ENCODE measurements at places on chromosomes 16 and 17.

DNA sequence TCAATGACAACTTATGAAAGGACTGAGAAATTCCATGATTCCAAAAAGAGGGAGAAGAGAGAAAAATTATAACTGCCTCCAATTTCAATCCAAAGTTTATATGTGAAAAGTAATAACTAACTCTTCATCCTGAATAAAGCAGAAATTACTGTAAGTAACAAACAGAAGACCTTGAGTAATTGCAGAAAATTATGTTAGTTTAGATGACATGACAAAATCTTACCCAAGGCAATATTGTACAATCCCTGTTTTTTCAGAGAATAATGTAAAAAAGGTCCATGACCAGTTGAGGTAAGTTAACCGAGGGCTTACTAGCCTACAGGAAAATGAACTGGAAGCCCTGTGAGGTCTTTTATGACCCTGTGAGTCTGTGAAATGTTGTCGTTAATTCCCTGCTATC lies 949.5 kb upstream of the SOX9 start:
- no peak for DNase-seq

GRCh38 chr16:87382023-87382785 lies 1.4 kb downstream of the FBXO31 start:
- no peak for DNase-seq

GRCh38 chr16:76882105-76882504 lies 308.9 kb upstream of the MON1B start:
- DNase-seq, result no peak

GRCh38 chr17:48486557-48486956 lies 44.3 kb downstream of the HOXB1 start:
- DNase-seq, result no peak

- DNase-seq, result no peak
Measured at GRCh38 chr17:28720247-28720996, 637 bp downstream of the RPL23A start.

DNA sequence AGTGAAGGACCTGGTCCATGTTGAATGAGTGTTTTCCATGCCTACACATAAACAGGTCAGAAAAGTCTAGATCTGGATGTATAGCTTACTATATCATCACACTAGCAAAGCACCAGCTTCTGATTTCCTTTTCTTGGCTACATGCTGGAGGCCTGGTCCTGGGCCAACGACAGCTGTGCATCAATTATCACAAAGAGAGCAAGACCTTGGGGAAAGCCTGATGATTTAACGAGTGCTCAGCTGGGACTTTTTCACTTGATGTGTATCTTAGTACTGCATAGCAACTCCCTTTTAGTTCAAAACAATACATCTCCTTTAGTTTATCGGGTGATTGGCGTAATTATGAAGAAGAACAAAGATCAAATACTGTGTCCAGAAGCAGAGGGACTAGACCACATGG lies 358.2 kb downstream of the KIF2B start:
- no peak for DNase-seq

GRCh38 chr16:28067604-28068379 lies 4.3 kb upstream of the GSG1L start:
- DNase-seq, result no peak

GRCh38 chr16:49748322-49748721 lies 107.6 kb downstream of the ZNF423 start:
- DNase-seq, result no peak

GRCh38 chr16:89373355-89374110 lies 116.8 kb downstream of the ANKRD11 start:
- peak; percentile 44 for DNase-seq

- DNase-seq, result no peak
Measured at GRCh38 chr17:51537996-51538550, 277.7 kb downstream of the UTP18 start.

DNA sequence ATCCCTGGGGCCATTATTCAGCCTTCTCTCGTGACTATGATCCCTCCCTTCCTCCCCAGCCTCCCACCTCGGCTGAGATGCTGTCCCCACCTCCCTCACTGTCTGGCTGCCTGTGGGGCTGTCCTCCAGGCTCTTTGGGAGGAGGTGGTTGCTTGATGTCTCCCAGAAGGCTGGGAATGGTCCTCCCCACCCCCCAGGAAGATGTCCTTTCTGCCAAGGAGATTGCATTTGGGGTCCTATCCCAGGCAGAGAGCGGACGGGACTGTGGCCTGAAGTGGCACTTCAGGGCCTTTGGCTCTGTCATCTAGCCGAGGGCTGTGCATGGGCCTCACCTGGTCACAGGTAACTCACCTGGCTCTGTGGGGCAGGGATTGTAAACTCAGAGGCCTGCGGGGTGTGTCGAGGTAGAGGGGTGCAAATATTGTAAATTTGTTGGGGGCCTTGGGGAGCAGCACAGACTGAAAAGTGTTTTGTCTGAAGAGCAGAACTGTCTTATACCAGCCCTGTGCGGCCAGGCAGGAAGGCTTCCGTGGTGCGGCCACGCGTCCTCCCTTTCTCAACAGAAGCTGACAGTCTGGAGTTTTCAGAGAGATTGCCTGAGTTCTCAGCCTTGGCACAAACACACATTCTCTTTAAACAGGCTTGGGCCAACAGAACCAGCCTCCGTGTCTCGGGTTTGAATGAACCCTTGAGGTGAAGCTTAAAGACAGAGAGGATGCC lies 177.9 kb downstream of the SEC14L1 start:
- no peak for DNase-seq

GRCh38 chr16:81601008-81601428 lies 156.4 kb downstream of the CMIP start:
- peak; percentile 32 for DNase-seq

GRCh38 chr16:53334581-53334980 lies 99.7 kb upstream of the RBL2 start:
- no peak for DNase-seq

DNA sequence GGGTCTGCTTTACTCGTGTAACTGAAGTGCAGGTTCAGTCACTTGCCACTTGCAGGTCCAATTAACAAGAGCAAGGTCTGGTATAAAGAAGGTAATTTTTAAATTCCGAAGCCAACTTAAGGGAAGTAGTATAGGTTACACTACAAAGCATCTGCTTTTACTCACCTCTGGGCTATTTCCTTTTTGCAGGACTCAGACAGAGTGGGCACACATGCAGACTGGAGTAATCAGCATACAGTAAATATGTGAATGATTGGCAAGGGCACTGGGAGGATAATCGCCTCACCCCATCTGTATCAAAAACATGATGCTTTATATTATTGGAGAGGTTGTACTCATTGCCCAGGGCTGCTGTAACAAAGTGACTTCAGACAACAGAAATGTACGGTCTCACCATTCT lies 160.1 kb upstream of the CDH5 start:
- no peak for DNase-seq
